Daoy (cell line): ENCODE measurements at places on chromosomes 12 and 14. TPM values are rescaled to one million over a fixed set of nuclear protein-coding genes. Genes with fewer than 3 reads are reported as not detected.

DNA sequence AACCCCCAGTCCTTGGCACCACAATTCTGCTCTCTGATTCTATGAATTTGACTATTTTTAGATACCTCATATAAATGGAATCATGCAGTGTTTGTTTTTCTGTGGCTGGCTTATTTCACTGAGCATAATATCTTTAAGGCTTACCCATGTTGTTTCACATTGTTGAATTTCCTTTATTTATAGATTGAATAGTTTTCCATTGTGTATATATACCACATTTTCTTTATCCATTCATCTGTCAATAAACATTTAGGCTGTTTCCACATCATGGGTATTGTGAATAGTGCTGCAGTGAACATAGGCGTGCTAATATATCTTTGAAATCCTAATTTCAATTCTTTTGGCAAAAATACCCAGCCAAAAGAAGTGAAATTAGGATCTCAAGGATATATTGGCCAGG lies 126.7 kb upstream of the SLC38A2 start:
- DNase-seq, result no peak

GRCh38 chr12:39638840-39639239 lies 19.2 kb upstream of the ABCD2 start:
- DNase-seq, result no peak

DNA sequence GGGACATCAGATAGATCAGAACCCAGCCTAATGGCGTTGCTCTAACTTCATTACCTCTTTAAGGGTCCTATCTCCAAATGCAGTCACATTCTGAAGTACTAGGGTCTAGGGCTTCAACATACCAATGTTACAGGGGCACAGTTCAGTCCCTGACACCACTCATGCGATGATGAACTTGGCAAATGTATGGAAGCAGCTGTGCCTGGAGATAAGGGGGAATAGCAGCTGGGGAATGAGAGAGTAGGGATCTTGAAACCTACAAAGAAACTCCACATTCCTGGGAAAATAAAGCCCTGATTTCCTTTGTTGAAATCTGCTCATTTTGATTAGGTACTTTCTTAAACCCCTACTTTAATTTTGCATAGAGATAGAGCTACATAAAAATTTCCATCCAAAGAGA lies 20.5 kb upstream of the TMCC3 start:
- no peak for DNase-seq

GRCh38 chr14:22411398-22412055 lies 177.5 kb downstream of the DAD1 start:
- DNase-seq, result no peak

- DNase-seq, result no peak
These were observed 37.3 kb downstream of the MGST1 start for GRCh38 chr12:16384732-16385131.

GRCh38 chr14:74333909-74334308 lies 14.4 kb upstream of the VRTN start:
- DNase-seq, result peak; percentile 82

- peak; percentile 79 for DNase-seq
These were observed 139.1 kb downstream of the SPTSSA start for GRCh38 chr14:34322940-34323418.

Gene GLT1D1
- 1.2 and 1.9 TPM in 2 replicates for total RNA-seq

- DNase-seq, result no peak
These were observed 569.3 kb upstream of the LRFN5 start for GRCh38 chr14:41037388-41037787.

GRCh38 chr14:61662437-61663311 lies 32.6 kb upstream of the HIF1A start:
- DNase-seq, result peak; percentile 70

DNA sequence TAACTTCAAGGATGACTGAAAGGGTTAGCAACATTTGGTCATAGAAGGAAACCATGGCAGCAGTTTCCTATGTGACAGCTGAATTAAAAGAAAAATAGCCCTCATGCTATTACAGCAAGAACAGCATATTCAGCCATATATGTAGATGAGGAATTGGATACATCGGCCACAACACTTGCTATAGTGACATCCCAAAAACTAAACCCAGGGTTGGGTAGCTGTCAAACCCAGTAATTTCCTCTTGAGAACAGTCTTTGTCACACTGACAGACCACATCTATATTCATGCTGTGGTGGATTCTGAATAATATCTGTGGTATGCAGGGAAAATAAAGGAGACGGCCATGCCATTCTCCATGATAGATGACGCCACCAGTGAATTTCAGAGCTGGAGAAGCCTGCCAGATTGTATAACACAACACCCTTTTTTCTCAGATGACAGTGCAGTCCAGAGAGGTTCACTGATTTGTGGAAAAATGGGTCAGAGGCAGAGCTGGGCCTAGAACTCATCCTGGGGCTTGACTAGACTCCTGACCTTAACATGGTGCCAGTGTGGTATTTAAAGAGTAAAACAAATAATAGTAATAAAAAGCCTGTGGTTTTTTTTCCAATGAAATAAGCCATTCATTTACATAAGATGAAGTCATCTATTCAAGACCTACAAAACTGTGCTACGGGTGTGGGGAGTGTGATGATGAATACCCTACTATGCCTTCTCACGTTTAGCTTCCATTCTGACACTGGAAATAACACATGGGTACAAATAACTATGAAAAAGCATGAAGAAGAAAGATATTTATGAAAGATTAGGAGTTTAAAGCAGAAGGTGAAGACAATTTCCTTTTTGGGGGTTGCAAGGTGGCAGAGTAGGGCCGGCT lies 32.3 kb downstream of the EFCAB11 start:
- DNase-seq, result peak; percentile 88

GRCh38 chr12:66047411-66048021 lies 83.0 kb downstream of the LLPH start:
- no peak for DNase-seq

Gene GPR135
- total RNA-seq, result 1.8 and 4.1 TPM in 2 replicates

GRCh38 chr14:102124419-102124818 lies 15.3 kb upstream of the WDR20 start:
- DNase-seq, result no peak

Gene MDGA2
- 0.69 and 2.6 TPM in 2 replicates for total RNA-seq

- peak; percentile 87 for DNase-seq
These were observed 37.7 kb upstream of the TXNRD1 start for GRCh38 chr12:104177663-104178501.

DNA sequence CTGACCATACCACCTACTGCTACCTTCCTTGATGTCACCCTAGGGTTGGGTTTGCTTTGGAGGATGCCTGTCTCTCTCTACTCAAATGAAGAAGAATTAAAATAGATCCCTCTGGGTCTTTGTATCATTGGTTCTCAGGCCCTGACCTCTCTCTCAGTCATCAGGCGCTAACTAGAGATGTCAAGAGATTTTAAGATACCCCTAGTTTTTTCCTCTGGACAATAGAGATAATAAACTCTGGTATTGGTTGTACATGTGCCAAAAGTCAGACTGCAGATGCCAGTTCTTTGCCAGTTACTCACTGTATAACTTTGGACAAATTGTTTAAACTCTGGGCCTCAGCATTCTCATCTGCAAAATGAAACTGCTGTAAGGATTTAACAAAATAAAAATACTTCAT lies 31.5 kb downstream of the ITPR2 start:
- no peak for DNase-seq

- DNase-seq, result peak; percentile 54
These were observed 22.7 kb upstream of the TEX22 start for GRCh38 chr14:105375635-105376057.

Gene DBX2
- not detected in 2 replicates for total RNA-seq

GRCh38 chr12:76219806-76220205 lies 128.4 kb downstream of the BBS10 start:
- DNase-seq, result no peak

Gene VPS29
- total RNA-seq, result 71.2 and 93.4 TPM in 2 replicates

DNA sequence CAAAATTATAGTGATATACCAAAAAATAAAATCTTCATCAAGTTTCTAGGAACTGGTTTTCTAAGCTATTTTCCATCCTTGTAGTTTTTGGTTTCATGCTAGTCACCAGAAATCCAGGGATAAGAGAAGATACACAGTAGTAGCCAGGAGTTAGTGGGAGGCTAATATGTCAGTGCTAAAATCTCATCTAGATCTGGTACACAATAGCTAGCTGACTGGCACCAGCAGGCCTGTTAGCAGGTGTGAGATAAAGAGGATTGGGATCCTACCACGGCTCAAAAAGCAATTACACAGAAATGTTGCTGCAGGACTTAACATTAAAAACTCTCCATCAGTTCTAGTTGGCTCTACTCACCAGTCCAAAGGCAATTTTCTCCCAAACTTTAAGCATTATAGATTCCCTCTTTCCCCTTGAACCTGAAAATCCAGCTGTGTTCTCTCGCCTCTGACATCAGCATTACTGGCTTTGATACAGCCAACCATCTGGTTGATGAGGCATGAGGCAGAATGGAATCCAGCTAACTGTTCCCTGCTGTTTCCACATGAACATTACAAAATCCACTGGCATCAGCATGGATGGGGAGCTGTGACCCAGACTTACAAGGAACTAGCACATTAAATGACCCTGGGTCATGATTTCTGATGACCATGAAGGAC lies 41.8 kb upstream of the CCDC196 start:
- no peak for DNase-seq

- DNase-seq, result peak; percentile 46
These were observed 33.2 kb downstream of the ETNK1 start for GRCh38 chr12:22658214-22658613.

- DNase-seq, result peak; percentile 96
These were observed 29.1 kb upstream of the ADIPOR2 start for GRCh38 chr12:1661553-1662335.

Gene ADAM21
- total RNA-seq, result 0.12 and 0.40 TPM in 2 replicates

- DNase-seq, result no peak
These were observed 9.2 kb downstream of the ERO1A start for GRCh38 chr14:52686176-52686575.

DNA sequence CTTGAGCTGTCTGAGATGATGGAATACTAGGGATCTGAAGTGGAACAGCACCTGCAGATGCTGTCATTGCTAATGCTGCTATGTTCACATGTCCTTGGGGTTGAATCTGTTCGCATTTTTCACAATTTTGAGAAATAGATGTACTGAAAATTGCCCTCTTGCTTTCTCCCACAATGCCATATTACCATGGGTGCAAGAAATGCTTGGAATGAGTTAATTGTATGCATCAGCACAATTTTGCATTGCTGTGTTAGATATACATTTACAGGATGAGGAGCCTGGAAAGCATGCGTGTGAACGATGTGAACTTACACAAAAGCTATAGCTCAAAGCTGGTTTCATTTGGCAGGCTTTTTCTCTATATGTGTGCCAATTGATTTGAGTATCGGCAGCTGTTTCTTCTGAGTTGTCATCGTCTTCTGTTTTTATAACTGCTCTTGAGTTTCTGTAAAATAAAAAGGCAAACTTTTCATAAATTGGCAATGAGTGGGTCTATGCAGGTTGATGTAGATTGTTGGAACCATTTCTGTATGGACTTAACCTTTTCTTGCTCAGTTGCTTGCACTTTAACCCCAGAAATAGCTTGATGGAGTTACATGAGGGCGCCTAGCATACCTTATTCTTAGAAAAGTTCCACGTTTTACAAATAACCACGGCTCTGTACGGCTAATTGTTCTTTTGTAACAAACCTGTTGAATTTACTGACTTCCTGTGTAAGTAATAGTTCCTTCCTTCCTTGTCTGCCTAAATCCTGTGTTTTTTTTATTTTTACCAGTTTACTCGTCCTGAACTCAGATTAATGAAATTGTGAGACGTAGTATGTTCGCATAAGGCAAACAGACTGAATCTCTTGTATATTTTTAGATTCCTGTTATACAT lies 105.9 kb downstream of the FGD4 start:
- no peak for DNase-seq

DNA sequence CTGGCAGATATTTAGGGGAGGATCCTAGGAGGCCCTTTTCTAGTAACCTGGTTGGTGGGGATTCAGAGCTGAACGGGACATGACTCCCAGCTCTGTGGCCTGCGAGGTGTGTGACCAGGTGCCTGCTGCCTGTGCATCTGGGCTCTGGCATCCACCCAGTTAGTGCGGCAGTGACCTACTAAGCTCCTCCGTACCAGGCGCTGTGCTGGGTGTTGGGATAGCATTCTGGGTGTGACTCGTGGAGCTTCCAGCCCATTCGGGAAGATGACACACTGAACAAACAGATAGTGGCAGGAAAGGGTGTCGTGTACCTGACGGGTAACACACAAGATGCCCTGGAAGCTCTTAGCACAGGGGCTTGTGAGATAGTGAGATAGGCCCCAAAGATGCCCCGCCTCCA lies 80.9 kb downstream of the ACACB start:
- no peak for DNase-seq

- no peak for DNase-seq
These were observed 426.0 kb downstream of the DAD1 start for GRCh38 chr14:22163051-22163450.

- DNase-seq, result no peak
These were observed 2.9 kb downstream of the PRMT5 start for GRCh38 chr14:22926316-22926715.

GRCh38 chr12:92899386-92900001 lies 29.6 kb downstream of the EEA1 start:
- peak; percentile 94 for DNase-seq

GRCh38 chr12:69112616-69113015 lies 126.8 kb upstream of the CPSF6 start:
- DNase-seq, result no peak
